ENCODE measurements at places on chromosomes 13 and 19.

DNA sequence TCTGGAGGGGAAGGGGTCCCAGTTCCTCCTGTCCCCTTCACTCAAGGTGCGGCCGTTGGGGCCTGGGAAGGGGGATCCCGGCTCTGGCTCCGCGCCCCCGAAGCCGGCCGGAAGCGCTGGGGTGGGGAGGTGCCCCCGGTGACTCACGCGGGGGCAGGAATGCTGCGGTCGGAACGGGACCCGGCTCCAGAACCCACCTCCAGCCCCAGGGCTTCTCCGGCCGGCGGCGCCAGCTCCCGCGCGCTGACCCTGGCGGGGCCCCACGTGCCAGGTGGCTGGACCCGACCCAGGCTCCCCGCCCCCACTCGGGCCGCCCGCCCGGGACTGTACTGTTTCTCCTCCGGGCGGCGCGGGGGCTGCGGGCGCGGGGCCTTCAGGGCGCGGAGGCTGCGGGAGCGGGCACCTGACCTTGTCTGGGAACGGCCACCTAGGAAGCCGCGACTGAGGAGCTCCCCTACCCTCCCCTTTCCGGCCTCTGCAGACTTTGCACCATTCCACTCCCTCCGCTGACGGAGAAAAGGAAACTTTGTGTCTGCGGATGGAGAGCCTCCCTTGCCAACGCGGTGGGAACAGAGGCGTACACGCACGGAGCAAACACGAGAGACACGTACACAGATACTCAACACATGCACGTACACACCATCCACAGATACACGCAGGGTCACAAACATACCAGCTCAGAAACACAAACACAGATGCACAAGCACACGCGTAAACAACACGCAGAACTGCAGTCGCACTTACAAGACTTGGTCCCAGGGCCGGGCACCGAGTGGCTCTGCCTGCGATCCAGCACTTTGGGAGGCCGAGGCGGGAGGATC lies 7.2 kb downstream of the AXL start:
- no peak for DNase-seq

DNA sequence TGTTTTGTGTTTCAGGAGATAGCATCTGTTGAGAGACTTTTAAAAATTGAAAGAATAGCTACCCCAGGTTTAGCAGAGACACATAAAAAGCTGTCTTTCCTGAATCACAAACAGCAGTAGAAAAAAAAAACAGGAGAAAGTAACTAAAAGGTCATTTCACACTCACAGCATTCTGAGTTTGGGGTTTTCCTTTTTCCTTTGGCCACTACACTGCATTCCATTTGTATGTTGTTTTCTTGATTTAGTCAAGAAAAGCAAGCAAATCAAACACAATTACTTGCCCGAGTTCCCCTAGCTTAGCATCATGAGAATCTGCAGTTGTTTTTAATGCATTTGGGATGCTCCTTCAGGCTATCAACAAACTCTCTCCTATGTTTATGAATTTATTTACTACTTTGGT lies 161.0 kb downstream of the KCTD12 start:
- no peak for DNase-seq

DNA sequence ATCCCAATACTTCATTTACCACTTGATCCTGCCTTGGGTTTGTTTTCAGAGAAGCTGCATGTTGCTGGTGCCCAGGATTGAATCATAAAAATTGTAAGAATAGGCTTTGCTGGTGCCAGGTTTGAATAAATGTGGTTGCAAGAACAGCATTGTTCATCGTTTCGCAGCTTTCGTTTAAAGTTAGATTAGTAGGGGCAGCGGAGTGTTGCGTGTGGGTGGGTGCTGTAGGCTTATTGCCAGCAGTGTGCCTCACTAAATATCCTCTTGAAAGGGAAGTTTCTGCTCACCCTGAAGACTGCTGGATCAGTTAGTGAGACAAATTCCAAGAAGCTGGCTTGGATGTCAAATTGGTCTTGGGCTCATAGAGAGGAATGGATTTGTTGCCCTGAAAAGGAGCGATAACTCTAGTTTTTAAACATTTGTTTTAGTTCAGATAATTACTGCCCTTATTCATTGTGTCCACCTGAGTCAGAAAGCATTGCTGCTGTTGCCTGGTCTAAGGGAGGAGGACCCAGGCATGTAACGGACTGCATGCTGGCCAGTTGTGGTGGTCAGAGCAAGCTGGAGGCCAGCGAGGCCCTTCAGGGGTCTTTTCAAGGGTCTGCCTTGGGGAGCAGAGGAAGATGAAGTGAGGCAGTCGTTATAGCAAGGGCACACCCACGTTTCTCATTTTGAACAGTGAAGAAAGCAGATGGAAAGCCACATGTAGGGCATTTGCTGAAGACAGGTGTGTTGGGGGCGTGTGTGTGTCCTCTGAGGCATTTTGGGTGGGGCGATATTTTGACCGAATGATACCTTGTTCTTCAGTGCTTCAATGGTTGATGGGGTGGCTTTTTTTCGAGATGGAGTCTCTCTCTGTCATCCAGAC lies 8.5 kb downstream of the ILF3 start:
- DNase-seq = no peak

- no peak for DNase-seq
Measured at GRCh38 chr13:99435116-99435515, 66.2 kb upstream of the TM9SF2 start.

DNA sequence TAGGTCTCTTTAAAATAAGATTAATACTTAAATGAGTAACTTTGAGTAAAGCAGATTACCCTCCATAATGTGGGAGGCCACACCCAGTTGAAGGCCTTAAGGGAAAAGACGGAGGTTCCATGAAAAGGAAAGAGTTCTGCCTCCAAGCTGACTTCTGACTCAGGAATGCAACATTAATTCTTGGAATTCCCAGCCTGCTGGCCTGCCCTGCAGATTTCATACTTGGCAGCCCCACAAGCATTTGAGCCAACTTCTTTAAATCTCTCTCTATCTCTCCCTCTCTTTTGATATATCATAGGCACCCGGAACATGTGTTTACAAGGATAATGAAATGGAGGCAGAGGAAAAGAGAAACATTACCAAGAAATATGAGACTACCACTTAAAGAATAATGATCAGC lies 902.3 kb upstream of the MIR17HG start:
- DNase-seq = peak; percentile 60

DNA sequence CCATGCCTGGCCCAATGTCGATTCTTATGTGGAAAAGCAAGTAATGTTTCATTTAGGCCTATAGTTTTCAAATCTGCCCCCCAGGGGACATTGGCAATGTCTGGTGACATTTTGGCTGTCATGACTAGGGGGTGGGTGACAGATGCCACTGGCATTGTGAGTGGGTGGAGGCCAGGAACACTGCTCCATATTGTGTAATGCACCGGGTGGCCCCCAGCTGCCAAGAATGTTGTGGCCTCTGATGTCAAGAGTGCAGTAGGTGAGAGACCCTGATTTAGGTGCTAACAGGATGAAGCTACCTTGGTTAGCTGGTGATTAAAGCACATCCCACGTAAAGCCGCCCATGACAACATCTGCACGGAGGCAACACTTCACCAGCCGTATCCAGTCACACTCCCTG lies 10.8 kb downstream of the C19orf44 start:
- DNase-seq = no peak

- DNase-seq = no peak
Measured at GRCh38 chr13:98420554-98421175, 156.2 kb downstream of the STK24 start.

- peak; percentile 70 for DNase-seq
Measured at GRCh38 chr13:82717249-82717648, 1165.0 kb downstream of the SLITRK1 start.

DNA sequence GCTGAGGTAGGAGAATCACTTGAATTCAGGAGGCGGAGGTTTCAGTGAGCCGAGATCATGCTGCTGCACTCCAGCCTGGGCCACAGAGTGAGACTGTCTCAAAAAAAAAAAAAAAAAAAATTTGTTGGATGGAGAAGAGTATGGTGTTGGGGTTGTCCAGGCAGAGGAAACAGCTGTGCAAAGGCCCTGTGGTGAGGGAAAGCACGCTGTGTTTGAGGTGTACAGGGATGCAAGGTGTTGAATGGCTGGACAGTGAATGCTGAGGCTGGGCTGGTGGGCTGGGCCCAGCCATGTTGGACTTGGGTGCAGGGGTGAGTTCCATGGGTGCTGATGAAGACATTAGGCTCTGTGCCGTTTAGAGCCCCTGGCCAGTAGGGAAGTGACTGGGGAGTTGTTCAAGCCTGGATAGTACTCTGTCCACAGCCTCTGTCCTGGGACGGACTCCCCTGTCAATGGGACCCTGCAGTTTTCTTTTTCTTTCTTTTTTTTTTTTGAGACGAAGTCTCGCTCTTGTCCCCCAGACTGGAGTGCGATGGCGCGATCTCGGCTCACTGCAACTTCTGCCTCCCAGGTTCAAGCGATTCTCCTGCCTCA lies 18.6 kb downstream of the PRR12 start:
- no peak for DNase-seq

- no peak for DNase-seq
Measured at GRCh38 chr13:50476577-50477285, 366.8 kb downstream of the DLEU7 start.

DNA sequence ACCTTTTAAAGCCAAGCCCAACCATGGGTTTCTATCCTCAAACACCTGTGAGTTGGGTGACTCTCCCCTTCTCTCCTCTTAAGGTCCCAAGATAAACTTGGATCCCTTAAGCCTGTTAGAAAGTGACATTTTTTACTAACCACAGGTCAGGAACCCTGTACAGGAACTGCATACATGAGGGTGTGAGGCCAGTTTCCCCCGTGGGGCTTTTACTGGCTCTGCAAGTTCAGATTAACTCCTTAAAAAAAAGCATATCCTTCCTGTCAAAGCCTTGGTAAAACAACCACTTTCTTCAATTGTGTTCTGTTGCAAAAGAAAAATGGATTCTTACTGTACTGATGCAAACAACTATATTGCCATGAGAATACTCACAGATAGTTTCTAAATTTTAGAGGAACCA lies 2638.7 kb upstream of the PCDH20 start:
- no peak for DNase-seq

DNA sequence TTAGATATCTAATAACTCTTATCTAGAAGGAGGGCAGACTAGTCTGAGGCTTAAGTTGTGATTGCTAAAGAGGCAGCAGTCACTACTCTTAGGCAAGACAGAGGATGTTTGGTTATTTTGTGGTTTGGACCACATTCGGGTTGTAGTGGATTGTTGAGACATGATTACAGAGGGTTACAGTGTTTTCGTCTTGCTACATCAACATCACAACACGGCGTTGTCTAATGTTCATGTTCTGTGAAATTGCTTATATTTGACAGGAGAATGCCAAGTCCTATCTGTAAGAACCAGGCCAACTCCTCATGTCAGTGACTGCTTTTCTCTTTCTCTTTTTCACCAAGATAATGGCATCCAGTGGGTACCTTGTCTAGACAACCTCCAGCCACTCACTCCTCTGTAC lies 16.8 kb upstream of the TM9SF2 start:
- no peak for DNase-seq

GRCh38 chr19:5024282-5024681 lies 55.4 kb downstream of the KDM4B start:
- DNase-seq = no peak

DNA sequence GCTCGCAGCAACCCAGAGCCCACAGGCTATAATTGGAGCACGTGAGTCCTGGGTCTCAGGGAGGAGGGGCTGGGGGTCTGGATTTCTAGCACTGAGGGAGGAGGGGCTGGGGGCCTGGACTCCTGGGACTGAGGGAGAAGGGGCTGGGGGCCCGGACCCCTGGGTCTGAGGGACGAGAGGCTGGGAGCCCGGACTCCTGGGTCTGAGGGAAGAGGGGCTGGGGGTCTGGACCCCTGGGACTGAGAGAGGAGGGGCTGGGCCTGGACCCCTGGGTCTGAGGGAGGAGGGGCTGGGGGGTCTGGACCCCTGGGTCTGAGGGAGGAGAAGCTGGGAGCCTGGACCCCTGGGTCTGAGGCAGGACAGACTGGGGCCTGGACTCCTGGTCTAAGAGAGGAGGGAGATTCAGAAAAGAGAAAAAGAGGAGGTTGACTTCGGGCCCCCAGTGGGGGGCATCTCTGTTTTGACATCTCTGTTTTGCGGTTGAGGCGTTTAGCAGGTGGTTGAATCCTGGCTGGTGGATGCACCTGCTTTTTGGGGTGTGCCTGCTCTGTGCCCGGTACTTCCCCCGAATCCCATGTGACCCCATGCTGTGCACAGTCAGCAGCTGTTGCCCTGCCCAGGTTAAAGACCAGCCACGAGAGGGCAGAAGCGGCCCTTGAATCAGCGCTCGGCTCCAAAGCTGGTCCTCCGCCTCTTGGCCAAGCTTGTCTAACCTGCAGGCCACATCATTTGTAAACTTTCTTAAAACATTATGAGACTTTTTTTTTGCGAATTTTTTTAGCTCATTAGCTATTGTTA lies 10.5 kb downstream of the PVR start:
- no peak for DNase-seq

DNA sequence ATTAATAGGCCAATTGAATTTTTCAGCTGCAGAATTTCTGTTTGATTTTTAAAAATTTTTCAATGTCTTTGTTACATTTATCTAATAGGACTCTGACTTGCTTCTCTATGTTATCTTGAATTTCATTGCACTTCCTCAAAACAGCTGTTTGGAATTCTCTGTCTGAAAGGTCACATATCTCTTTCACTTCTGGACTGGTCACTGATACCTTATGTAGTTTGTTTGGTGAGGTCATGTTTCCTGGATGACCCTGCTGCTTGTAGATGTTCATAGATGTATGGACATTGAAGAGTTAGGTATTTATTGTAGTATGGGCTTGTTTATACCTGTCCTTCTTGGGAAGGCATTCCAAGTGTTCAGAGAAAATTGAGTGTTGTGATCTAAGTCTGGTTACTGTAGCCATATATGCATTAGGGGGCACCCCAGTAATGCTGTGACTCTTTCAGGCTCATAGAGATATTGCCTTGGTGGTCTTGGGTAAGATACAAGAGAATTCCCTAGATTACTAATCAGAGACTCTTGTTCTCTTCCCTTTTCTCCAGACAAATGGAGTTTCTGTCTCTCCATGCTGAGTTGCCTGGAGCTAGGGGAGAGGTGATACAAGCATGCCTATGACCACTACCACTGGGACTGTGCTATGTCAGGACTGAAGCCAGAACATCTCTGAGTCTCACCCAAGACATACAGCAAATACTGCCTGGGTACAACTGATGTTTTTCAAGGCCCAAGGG lies 27.8 kb downstream of the RFC3 start:
- DNase-seq = no peak

- no peak for DNase-seq
Measured at GRCh38 chr19:51901860-51902259, 3.0 kb downstream of the ZNF649 start.

- DNase-seq = no peak
Measured at GRCh38 chr13:75302071-75302698, 179.8 kb downstream of the TBC1D4 start.

- no peak for DNase-seq
Measured at GRCh38 chr13:109427148-109427547, 359.2 kb downstream of the IRS2 start.

Measured in HS-5 (cell line).